ENCODE measurements at places on chromosomes 13 and 19.

GRCh38 chr19:22627526-22627925 is 6.6 kb upstream of the ZNF492 start:
- no peak for DNase-seq

DNA sequence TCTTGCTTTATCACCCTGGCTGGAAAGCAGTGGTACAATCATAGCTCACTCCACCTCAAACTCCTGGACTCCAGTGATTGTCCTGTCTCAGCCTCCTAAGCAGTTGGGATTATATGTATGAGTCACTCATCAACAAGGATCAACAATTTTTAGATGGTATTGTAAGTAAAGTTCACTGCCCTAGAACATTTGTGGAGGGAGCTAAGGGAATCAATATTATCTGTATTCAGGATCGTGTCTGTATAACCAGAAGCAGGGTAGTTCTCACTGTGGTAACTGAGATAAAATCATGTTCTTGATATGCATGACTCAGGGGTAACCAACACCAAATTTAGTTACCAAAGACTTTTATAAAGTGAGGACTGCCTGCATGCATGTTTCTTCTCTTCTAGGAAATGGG is 27.0 kb downstream of the ZMYM5 start:
- DNase-seq = no peak

DNA sequence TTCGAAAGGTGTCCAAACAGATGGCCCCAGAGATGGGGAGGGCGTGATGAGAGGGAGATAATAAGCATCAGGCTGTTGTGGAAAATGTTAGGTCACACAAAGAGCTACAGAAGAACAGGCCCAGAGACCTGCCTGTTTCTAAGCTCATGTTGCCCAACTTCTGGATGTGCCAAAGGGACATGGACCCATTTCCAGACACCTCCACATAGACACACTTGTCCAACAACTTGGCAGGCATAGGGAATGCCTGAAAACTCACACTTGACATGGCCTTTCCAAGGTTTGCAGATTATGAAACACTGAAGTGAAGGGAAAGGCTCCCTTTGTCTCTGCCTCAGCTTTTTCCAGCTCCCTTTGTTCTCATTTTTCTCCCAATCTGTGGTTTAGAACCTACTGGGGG is 43.5 kb upstream of the CYP2B6 start:
- DNase-seq = no peak

- no peak for DNase-seq
These were observed 2.7 kb upstream of the ACTN4 start for GRCh38 chr19:38644719-38645118.

- DNase-seq = no peak
These were observed 149.7 kb upstream of the ZNF536 start for GRCh38 chr19:30222428-30222873.

- DNase-seq = no peak
These were observed 65.5 kb upstream of the SIAH3 start for GRCh38 chr13:45917019-45917418.

- peak; percentile 59 for DNase-seq
These were observed 831 bp downstream of the PGPEP1 start for GRCh38 chr19:18340990-18341868.

DNA sequence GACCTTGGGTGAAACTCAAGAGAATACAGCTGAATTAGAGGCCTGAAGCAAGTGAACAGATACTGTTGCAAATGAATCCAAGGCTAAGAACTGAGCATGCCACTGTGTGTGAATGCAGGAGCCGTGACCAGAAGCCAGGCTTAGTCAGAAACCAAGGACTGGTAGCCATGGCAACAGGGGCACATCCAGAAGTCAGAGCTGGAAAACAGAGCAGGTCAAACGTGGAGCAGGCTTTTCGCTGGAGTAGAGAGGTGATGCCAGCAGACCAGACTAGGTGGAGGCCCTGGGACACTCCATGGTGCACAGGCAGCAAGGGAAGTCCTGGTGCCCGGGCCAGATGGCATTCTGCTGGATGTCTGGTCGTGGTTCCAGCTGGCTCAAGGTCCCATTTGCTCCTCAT is 564.1 kb downstream of the PCDH9 start:
- no peak for DNase-seq

DNA sequence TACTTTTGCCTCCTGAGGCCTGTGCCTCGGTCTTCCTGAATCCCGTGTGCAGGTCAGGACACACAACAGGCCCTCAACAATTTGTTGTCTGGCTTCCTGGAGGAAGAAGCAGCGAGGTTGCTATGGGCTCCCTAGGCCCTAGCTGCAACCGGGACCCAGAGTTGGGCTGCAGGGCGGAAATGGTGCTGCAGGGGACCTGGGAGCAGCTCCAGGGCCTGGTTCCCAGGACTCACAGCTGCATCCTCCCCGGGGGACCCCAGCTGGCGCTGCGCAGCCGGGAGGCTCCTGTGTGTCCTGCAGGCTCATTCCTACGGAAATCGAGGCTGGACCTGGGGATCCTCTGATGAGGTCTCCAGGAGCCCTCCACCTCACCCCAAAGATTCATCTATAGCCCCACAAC is 999 bp upstream of the TNFAIP8L1 start:
- DNase-seq = no peak

GRCh38 chr19:4378886-4379285 is 21.5 kb downstream of the SH3GL1 start:
- no peak for DNase-seq

DNA sequence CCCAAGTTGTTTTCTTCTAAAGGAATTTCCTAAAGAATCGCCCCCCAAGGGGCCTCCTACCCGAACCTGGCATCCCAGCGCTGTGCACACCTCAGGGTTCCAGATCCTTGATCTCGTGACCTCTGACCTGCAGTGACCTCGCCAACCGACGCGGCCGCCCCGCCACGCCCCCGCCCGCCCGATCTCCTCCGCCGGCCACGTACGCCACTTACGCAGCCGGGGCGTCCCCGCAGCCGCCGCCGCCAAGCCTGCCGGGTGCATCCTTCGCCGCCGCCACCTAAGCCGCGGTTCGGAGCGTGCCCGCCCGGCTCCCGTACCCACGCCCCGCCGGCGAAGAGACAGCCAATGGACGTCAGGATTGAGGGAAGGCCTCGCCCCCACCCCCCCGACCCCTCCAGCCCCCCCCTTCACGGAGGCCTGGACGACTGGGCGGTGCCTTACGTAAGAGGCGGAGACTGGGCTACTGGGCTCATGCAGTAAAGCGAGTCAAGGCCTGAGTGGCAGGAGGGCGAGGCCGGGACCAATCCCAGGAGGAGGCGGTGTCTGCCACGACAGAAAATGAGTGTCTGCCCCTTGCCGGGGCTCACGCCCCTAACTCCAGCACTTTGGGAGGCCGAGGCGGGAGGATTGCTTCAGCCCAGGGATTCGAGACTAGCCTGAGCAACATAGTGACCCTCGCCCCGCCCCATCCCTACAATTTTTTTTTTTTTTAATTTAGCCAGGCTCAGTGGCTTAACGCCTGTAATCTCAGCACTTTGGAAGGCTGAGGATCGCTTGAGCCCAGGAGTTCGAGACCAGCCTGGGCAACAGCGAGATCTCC is at the start of gene YIF1B:
TSS of gene YIF1B (minus strand) at position 291 of the 820 bp plus-strand sequence. CDS start at position 261, 30 bp downstream.
- DNase-seq = peak; percentile 89
